ENCODE measurements at places on chromosomes 12 and 14.
A peak's percentile ranks its signal among the peaks of the same experiment; 100 is the strongest.

GRCh38 chr12:51848841-51849735 lies 570 bp upstream of the FIGNL2 start:
- peak; percentile 76 for DNase-seq

DNA sequence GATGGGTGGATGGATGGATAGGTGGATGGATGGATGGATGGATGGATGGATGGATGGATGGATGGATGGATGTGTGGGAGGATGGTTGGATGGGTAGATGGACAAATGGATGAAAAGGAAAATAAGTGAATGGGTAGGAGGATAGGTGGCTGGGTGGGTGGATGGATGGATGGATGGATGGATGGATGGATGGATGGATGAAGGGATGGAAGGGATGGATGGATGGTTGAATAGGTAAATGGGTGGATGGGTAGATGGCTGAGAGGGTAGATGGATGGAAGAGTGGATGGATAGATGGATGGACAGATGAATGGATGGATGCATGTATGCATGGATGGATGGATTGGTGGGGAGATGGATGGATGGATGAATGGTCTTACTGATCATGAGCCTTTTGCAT lies 36.5 kb downstream of the MAP1LC3B2 start:
- DNase-seq: no peak

DNA sequence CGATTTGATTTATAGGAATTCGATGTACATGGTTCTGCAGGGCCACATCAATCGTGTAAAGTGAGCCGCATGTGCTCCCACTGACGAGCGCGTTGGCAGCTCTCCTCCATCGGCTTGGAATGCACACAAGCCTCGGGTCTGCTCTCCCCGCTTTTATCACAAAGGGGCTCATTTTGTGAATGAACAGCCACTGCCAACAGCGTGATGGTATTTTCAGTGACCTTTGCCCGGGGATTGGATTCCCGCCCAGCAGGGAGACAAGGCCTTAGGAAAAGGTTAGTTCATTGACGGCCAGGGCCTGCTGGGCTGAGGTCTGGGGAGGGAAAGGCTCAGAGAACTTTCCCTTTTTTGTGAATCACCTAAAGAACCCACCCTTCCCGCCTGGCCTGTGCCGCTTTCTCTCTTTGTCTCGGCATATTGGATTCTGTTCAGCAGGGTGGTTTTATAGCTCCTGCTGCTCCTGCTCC lies 232.1 kb downstream of the MSRB3 start:
- DNase-seq: peak; percentile 80

DNA sequence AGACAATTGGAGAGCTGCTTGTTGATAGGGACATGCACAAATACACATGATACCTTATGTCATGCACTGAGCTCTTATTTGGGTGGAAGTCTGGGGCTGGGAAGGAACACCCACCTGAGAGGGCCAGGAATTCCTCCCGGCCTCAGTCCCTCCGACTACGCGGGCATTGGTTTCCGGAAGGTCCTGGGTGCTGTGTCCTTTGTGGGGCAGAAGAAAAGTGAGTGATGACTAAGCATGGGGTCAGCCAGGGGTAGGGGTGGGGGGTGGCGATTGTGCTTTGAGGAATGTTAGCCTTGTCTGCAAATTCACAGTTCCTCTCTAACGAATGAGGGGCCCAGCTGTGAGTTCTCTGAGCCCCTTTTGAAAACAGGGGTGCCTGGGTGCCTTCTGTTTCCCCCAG lies 798 bp downstream of the CELA1 start:
- peak; percentile 17 for DNase-seq

DNA sequence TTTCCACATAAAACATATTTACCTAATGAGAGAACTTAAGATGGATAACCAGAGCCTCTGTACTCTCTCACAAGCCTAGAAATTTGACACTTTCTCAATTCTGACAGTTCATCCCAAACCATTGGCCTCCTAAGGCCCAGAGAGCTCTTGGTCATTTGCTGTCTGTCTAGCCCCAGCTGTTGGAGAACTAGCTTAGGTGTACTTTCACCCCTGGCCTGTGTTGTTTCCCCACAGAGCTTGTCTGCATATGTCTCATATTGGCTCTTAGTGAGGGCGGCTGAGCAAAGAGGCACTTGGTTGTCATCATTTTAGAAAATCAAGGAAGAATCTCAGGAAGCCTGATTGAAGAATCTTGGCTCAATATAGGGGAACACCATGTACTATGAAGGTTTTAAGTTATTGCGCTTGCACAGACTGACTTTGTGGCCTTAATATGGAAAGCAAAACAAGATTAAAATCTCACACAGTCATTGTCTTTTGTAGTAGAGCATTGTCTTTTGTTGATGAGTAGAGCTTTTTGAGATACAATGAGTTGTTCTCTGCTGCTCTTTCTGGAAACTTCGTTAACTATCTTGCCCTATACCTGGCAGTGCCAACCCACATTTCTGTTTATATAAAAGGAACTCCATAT lies 324.6 kb downstream of the RAD51B start:
- no peak for DNase-seq

DNA sequence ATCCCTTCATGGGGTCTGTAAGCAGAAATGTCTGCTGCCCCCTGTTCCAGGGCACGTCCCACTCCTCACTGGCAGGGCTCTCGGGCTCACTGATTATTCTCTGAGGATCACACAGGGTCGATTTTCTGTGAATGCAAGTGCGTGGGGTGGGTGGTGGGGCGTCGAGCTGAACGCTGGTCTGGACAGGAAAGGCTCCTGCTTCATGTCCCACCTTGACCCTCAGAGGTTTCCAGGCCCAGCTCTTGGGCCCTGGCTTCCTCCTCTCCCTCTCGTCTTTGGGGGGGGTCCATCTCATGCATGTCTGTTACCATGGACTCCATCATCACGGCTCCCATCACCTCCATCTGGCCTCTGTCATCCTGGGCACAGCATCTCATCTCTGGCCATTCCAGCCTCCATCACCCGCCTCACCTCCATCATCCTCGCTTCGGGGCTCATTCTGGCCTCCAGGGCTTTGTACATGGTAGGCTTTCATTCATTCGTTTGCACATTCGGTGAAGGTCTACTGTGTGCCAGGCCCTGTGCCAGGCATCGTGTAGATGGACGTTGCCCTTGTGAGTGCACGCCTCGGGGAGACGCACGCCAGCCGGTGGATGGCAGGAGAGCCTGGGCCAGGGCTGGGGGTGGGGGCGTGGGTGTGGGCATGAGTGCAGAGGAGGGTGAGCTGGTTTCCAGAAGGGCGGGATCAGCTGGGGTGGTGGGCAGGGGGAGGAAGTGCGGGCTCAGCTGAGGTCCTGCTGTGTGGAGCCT lies 34.7 kb downstream of the RTL1 start:
- DNase-seq: no peak

DNA sequence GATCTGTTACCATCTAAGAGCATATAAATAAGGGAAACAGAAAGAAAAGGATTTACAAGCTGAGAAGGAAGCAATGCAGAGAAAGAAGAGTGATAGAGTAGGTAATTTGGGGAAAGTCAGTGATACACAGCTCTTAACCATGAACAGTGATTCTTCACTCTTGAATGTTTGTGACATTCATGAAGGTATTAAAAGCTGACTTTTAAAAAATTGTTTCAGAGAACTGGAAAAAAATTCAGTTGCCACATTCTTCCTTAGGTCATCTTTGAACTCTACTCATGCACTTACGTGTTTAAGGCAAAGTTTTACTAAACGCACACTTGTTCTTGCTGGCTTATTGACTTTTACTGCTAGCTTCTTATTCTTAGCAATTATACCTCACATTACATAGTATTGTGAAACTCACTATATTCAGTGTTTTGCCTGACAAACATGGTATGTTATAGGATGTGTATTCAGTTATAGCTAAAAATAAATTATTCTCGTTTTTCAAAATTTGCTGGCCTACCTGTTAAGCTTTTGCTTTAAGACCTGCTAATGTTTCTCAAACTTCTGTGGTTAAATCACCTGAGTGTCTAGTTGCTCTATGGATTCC lies 10.9 kb downstream of the HIF1A start:
- no peak for DNase-seq

DNA sequence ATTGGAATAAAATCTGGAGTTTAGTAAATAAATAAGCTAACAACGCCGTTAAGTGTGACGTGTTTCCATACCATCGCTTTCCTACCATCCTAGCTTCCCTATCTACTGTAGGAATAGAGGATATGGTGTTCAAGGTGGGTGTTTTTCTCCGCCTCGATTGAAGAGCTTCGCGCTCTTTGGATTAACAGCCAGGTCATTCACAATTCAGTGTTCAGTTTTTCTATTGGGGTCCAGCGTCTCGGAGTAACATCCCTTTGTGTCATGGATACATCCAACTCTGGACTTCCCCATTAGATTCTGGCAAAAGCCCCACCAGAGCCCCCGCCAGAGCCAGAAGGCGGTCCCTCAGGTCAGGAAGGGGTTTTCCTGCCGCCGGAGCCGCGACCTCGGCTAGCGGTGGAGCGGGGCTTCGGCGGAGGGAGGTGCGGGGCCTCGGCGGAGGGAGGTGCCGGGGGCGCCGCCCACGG lies 1.2 kb upstream of the SRGAP1 start:
- DNase-seq: no peak

- peak; percentile 86 for DNase-seq
These were observed 17.5 kb downstream of the ANAPC5 start for GRCh38 chr12:121334513-121335343.

- no peak for DNase-seq
These were observed 139.5 kb downstream of the SMOC1 start for GRCh38 chr14:70018713-70019211.

DNA sequence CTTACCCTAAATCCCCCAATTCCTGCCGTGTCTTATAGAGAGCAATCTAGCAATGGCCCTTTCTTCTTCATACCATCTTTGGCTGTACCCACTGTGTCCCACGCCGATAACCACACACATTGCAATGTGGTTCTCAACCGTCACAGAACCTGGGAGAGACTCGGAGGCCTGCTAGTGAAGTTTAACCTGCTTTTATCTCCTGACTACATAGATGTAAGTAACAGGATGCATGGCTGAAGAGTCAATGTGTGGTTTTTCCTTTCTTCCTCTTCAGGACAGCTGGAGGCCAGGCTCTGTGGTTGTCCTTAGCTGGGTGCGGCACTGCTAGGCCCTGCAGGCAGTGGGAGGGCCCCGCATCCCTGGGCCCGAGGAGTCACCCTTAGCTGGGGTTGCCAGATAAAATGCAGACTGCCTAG lies 51.3 kb downstream of the ZNF664 start:
- DNase-seq: no peak

- DNase-seq: no peak
These were observed 1.9 kb upstream of the ATP5MC2 start for GRCh38 chr12:53677800-53678148.

GRCh38 chr14:69535230-69535848 lies 39.3 kb downstream of the CCDC177 start:
- peak; percentile 89 for DNase-seq

GRCh38 chr14:96581902-96582301 lies 79.7 kb downstream of the PAPOLA start:
- DNase-seq: peak; percentile 52

GRCh38 chr12:1766110-1766509 lies 54.3 kb upstream of the LRTM2 start:
- DNase-seq: no peak

DNA sequence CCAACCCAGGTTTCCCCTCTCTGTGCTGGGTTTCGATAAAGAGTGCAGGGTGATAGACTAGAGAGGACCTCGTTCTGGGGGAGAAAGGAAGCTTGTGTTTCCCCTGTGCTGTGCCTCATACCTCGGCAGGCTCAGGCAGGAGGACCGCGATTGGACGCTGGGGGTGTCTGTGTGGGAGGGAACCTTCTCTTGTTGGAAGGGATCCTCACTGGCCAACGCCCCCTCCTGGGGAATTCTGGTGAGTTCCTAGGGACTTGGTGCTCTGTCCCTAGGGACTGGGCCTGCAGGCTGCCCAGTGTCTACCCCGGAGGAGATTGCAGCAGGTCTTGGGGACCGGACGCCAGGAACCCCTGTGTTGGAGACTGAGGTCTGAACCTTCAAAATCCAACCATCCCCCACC lies 157.4 kb upstream of the PRMT8 start:
- peak; percentile 95 for DNase-seq

DNA sequence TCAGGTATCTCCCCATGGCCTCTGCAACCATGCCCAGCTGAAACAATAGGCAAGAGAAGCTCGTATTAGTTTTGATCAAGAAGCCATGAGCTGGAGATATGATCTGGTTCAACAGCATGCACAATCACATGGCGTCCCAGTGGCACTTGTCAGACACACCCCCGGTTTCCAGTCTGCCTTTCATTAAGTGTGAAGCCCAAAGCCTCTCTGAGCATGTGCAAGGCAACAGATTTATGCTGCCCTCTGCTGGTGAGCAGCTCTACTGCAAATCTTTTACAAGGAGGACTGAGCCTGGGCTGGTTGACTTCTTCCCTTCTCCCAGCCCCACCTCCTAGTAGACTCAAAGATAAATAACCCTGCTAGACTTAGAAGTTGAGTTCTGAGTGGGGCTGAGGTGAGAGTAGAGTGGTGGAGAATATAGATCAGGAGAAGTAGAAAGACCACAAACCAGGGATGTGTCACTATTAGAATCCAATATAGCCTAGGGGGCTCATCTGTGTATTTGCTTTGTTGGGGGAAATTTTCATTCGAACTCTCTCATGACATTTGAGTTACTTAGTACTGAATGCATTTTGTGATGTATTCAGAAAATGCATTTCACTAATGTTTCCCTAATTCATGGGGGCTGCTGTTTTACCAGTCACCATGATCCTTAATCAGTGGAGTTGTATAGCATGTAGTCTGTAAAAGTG lies 53.7 kb upstream of the MBIP start:
- DNase-seq: peak; percentile 97

- DNase-seq: no peak
These were observed 102.8 kb upstream of the BCAT1 start for GRCh38 chr12:25051656-25052195.

DNA sequence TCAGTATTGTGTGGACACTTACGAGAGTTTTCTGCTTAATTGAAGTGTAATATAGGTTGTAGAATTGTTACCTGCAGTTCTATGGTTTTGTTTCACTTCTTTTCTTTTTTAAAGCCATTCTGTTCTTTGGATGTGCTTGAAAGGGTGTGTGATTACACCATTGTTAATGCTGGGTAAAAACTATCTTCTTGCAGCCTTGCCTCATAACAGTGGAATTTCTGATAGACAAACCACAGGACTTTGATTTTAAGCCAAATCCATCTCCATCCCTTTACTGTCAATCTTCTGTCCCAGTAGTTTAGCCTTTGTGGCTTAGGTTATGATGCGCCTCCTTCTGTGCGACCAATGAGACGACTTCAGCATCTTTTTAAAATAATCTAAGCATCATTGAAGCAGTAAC lies 182.3 kb downstream of the PELI2 start:
- no peak for DNase-seq

DNA sequence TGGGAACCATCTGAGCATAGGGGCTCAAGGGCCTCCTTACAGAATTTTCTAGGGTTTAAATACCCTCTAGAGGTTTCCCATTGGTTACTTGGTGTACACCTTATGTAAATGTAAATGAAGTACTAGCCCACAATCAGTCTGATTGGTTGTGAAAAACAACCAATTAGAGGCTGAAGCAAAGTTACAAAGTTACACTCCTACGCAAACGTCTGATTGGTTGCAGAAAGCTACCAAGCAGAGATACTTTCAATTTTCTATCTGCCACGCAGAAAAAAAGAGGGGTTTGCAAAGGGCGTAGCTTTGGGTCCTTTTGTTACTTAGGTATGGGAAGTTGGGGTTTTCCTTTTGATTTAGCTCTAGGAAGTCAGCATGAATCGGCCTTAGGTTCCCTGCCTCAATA lies 1.8 kb upstream of the TMEM19 start:
- peak; percentile 34 for DNase-seq

- no peak for DNase-seq
These were observed 196.0 kb downstream of the DUSP6 start for GRCh38 chr12:89156340-89156739.

GRCh38 chr12:21881965-21882364 lies 59.3 kb downstream of the ABCC9 start:
- DNase-seq: no peak

- no peak for DNase-seq
These were observed 15.4 kb downstream of the HSP90AA1 start for GRCh38 chr14:102071283-102071998.
